Activated effector memory CD4-positive, alpha-beta T cell treated with anti-CD3 and anti-CD28 coated beads, Interleukin-2, amount 50 U/mL, for 16 hours (primary cell): ENCODE measurements at places on chromosomes 3 and 15.
A peak's percentile ranks its signal among the peaks of the same experiment; 100 is the strongest.

- DNase-seq = no peak
Measured at GRCh38 chr3:171108066-171108465, 81.5 kb upstream of the SLC2A2 start.

DNA sequence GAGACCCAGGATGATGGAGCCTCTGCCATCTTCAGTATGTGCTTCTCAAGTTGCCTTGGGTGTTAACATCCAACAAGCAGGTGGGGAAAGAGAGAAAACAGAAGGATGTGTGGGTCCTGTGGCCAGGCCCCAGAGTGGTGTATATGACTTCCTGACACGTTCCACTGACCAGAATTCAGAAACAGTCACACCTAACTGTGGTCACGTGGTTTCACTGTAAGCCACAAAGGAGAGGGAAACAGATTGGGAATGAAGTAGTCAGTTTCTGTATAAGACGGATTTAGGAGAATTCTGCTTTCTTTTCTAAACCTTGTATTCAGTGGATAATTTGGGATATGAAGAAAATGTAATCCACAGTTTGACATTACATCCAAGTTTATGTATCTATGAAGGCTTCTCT, 454.1 kb upstream of the IL12A start:
- DNase-seq = no peak

DNA sequence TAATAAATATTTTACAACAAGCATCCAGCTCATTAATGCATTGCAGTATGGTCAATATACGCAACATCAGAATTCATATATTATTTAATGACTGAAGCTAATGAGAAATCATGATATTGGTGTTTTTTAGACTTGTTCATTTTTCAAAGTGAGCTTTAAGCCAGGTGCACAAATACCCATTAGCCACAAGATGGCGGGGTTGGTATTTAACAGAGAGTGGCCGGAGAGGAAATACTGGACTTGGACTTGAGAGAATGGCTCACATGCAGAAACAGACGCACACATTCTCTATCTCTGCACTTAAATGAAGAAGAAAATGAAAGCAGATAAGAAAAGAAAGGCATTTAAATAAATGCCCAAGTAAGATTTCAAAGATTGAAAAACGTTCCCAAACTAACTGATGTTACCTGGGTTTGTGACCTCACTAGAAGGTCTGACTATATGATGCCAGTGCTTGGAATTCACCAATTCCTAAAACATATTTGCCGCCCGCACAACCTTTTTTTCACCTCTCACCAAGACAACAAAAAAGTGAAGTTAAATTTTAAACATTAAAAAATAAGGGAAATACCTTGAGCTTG, 21.2 kb upstream of the CRBN start:
- DNase-seq = no peak

- peak; percentile 88 for DNase-seq
Measured at GRCh38 chr15:38683382-38684242, 119.0 kb upstream of the RASGRP1 start.

GRCh38 chr15:94620632-94621031, 389.3 kb downstream of the MCTP2 start:
- DNase-seq = no peak

DNA sequence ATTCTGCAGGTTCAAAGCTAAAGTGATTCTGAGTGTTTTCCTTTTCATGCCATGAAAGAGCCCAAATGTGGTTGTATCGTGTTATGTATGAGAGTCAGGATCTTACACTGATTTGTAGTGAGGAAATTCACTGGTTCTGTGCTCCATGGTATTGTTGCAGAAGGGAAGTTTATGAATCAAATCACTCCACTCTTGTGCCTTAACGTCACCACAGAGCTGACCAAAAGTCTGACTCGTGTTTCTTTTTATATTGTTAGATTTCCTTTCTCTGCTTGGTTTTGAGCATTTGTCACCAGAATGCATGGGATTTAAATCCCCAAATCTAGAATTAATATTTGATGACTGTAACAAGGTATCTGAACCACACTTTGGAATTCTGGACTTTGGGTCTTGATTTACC, 29.1 kb upstream of the SLC30A4 start:
- DNase-seq = no peak

GRCh38 chr15:91186904-91187656, 87.0 kb downstream of the SV2B start:
- DNase-seq = no peak

DNA sequence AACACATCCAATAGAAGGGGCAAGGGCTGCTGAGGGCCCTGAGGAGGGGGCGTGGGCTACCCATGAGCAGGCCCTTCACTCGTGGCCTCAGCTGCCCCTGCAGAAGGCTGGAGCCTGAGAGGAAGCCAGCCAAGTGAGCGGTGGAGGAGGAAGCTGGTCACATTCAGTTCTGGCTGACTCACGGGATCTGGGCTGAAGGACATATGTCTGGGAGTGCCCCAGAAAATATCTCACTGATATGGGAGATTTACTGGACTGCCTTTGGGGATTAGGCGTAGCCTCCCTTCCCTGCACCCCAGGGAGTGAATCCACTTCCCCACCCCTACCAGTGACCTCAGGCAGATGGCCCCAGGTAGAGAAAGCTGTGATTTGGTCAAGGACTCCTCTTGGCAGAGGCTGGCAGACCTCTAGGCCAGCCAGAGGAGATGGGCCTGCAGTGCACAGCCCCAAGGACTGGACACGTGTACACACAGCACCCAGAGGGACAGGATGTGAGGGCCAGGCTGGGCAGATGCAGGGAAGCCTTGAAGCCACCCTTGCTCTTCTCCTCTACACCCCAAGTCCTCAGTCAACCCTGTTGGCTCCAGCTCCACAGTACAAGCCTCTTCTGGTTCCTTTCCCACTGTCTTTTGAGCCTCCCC, 14.2 kb upstream of the ANKDD1A start:
- no peak for DNase-seq

- peak; percentile 55 for DNase-seq
Measured at GRCh38 chr3:184143327-184143726, 8.2 kb downstream of the EIF2B5 start.
